Adrenal gland (tissue), 19 donors: ENCODE measurements at places on chromosomes 7 and 10. TPM values are rescaled to one million over a fixed set of nuclear protein-coding genes. Genes with fewer than 3 reads are reported as not detected.

VAX1 gene
- not detected for total RNA-seq

LOXL4 gene
- 14.4 TPM for total RNA-seq

HOXA13 gene
- total RNA-seq: 0.87 TPM

GHRHR gene
- total RNA-seq: not detected

ASB4 gene
- 86.7 TPM for total RNA-seq

SFRP5 gene
- 12.9 TPM for total RNA-seq

KLF14 gene
- 1.2 TPM for total RNA-seq

SFXN2 gene
- 8.3 TPM for total RNA-seq

SPOCK2 gene
- total RNA-seq: 23.6 TPM

MRLN gene
- total RNA-seq: not detected

ADAM12 gene
- total RNA-seq: 0.20 TPM

GPRIN2 gene
- total RNA-seq: not detected

UCN3 gene
- total RNA-seq: not detected

MYH16 gene
- not detected for total RNA-seq

ADRB1 gene
- 0.19 TPM for total RNA-seq

ANKRD22 gene
- total RNA-seq: 0.42 TPM

NRG3 gene
- total RNA-seq: 2.7 TPM

IKZF5 gene
- 4.7 TPM for total RNA-seq

TRPV5 gene
- not detected for total RNA-seq

CTAGE4 gene
- 0.31 TPM for total RNA-seq

RAB19 gene
- not detected for total RNA-seq

CLDN15 gene
- 3.3 TPM for total RNA-seq

GRID2IP gene
- 0.91 TPM for total RNA-seq

GSTO2 gene
- total RNA-seq: 3.7 TPM

SMKR1 gene
- 1.8 TPM for total RNA-seq

GNGT1 gene
- not detected for total RNA-seq

TRIM74 gene
- 3.3 TPM for total RNA-seq

IGFBP3 gene
- total RNA-seq: 44.9 TPM

PLXDC2 gene
- total RNA-seq: 75.2 TPM

- no peak for DNase-seq
Measured at GRCh38 chr10:119541046-119541445, 1.5 kb downstream of the RGS10 start.

GRCh38 chr7:28270536-28270935 lies 89.9 kb upstream of the JAZF1 start:
- no peak for DNase-seq

DNA sequence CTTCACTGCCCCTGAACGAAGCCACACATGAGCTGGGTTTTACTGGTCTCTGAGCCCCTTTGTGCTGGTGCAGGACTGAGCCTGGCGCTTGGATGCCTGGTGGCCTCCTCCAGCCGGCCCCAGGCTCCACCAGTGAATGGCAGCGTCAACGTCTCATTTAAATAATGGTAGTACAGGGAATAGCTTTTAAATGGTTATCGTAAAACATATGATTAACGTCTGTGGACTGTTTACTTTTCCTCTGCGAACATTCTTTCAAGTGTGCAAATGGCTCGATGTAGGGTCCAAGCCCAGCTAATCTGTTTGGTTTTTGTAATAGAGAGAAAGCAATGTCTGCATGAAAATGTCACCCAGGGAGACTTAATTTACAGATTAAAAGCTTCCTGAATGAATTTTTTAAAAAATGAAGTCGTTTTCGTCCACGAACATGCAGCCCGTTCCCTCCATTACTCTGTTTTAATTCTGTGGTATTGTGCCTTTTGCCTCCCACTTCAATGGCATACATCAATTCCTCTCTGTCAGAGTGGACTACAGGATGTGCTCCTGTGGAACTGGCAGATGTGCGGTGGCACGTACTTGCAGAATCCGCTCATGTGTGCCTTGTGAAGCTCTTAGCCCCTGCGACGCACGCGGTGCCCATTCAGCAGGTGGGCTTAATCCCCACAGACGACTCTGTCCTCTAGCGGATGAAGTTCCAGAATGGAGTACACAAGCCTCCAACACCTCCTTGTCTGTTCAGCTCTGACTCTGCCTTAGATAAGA lies 192.7 kb downstream of the TCF7L2 start:
- DNase-seq: no peak

- no peak for DNase-seq
Measured at GRCh38 chr7:123770378-123770777, 21.6 kb upstream of the WASL start.

GRCh38 chr10:91590142-91590903 lies 42.5 kb downstream of the PPP1R3C start:
- peak; percentile 88 for DNase-seq

GRCh38 chr10:79230328-79230830 lies 116.9 kb upstream of the PPIF start:
- DNase-seq: no peak

GRCh38 chr7:15228831-15229230 lies 326.3 kb upstream of the DGKB start:
- no peak for DNase-seq

- DNase-seq: no peak
Measured at GRCh38 chr7:55026086-55026790, 7.4 kb downstream of the EGFR start.

DNA sequence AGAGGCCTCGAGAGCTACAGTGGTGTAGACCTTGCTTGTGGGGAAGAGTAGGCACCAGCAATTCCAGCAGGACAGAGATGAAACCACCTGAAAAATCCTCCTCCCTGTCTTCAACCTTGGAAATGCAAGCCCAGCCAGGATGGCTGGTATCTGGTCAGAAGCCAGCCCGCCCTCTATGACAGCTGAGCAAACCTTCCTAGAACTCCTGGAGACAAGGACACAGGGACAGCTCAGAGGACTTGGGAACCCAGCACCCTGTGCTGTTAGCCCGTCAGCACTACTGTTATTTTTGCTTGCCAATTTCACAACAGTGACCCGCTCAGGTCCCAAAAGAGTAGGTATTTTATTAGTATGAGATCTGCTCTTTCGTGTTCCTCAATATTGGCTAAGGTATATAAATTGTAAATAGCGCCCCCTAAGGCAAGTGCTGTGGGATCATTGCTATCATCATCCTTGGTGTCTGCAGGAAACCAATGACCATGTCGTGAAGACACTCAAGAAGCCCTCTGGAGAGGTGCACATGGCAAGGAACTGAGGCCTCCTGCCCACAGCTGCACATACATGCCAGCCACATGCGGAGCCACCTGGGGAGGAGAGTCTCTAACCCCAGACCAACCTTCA lies 156.5 kb upstream of the CHST15 start:
- no peak for DNase-seq

GRCh38 chr7:30815951-30816644 lies 44.9 kb downstream of the MINDY4 start:
- DNase-seq: peak; percentile 33

DNA sequence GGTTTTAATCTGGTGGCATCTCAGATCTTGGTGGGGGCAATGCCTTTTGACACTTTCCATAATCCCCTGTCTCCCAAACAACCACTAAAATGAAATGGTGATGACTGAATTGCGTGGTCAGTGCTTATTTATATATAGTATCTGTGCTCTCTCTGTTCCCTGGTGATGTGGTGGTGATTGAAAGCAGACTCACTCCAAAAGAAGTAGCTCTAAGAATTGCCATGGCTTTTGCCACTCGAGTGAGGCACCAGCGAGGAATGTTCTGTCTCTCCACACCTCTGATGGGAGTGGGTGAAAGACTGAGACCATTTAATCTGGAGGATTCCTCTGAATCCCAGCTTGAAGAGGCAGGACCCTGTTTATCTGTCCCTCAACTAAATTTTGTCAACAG lies 2.8 kb downstream of the DUSP5 start:
- DNase-seq: no peak

DNA sequence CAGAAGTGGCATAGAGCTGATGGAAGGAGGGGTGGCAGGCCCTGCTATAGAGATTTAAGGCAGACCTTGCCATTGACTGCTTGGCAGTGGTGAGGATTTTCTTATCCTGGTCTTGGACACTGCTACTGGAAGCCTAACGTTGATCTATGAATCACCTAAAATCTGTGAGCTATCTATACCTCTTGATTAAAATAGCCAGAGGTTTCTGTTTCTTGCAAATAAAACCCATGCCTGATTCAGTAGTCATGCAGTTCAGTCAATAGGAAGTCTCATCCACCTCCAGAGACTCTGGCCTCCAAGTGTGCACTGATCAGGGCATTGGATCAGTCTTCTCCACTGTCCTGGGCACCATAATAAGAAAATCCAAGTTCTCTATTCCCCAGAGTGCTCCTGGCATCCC lies 286.5 kb downstream of the PTEN start:
- DNase-seq: no peak

- no peak for DNase-seq
Measured at GRCh38 chr10:87552248-87552929, 47.7 kb downstream of the MINPP1 start.

DNA sequence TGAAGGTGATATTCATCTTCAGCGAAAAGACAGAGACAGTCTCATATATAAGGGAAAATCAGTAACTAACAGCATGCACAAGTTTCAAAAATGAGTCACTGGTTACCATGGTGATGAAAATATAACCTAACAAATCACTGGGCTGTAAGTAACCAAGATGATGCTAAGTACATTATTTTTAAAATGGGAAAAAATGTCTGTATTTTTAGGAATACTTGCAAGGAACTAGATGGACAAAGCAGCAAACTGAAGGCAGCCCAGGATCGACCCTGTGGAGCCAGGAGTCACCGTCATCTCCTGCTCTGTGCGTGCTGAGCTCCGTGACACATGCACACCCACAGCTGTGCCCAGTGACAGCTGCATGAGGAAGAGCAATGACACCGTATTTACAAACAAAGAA lies 137.3 kb downstream of the ELMO1 start:
- no peak for DNase-seq

GRCh38 chr10:90930971-90931871 lies 10.3 kb upstream of the ANKRD1 start:
- DNase-seq: peak; percentile 65

GRCh38 chr10:30116041-30116491 lies 56.7 kb upstream of the JCAD start:
- no peak for DNase-seq

- no peak for DNase-seq
Measured at GRCh38 chr10:73614720-73615119, 23.6 kb upstream of the USP54 start.

DNA sequence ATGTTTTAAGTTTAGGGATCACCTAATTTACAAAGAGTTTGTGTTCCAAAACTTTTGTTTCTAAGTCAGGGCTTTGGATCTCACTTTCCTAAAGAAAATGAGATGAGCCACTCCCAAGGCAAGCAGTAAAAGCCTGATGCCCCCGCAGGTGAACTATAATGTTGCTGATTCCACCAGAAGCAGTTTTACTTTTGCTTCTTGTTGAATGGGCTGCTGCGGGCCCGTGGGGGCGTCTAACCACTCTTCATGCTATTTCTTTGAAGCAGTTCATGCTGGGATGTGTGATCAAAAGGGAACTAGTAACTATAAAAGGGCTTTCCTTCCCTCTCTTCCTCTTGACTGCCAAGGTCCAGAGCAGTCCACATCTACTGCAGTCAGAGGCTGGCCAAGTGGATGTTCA lies 118.7 kb upstream of the NEBL start:
- no peak for DNase-seq

DNA sequence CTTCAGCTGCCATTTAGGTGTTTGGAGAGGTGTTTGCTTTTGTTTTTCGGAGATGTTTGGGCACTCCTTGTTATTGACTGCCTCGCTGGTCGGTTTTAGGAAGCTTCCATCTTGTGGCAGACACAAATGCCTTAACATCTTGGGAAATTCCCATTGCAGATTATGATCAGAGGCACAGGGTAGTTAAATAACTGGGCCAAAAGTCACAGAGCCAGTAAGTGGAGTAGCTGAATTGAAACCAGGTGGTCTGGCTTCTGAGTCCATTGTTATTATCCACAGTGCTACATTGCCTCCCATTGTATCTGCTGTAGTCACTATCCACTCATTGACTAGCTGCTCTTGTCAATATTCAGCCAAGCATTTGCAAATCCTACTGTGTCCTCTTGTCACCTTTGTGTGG lies 138.2 kb upstream of the PLPP4 start:
- no peak for DNase-seq

DNA sequence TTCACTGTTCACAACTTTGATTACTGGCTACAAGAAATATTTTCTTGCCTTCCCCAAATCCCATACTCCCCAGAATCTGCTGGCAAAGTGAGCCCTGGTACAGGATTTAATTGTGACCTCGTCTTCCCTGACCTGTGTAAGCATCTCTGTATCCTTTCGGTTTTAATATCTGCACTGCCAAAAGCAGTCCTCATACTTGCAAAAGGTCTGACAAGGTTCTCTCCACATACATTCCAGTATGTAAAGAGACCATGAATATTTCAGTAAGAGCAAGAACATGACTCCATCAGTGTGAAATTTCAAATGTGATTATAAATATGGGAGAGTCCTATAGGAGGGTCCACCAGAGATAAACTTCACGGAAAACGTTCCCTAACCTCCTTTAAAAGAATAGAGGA lies 134.0 kb upstream of the TCF7L2 start:
- DNase-seq: no peak

GRCh38 chr7:158783595-158783994 lies 45.7 kb downstream of the ESYT2 start:
- no peak for DNase-seq

GRCh38 chr7:94350734-94351133 lies 44.0 kb upstream of the COL1A2 start:
- no peak for DNase-seq

- no peak for DNase-seq
Measured at GRCh38 chr7:15862781-15863165, 176.3 kb upstream of the MEOX2 start.

DNA sequence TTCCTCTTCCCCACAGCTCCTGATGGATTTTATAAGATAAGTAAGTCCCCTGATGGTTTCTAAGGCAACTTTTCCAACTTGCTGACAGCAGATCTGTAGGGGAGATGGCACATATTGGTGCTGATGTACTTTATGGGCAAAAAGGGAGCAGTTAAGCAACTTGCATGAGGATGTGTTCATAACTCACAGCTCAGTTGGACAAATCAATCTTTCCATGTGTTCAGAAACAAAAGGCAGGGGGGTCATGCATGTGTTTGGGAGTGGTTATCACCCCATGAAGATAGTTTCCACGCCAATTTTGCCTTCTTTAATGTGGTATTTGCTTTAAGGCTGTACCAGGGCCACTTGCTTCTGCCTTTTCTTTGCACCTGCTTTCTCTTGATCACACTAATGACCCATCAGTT lies 6.1 kb downstream of the RBM20 start:
- no peak for DNase-seq

- peak; percentile 96 for DNase-seq
Measured at GRCh38 chr10:72691863-72692743, at the start of gene MCU. Gene MCU, plus strand, starts transcription at chr10:72692143. Its CDS starts 9 bp downstream, at chr10:72692152.

DNA sequence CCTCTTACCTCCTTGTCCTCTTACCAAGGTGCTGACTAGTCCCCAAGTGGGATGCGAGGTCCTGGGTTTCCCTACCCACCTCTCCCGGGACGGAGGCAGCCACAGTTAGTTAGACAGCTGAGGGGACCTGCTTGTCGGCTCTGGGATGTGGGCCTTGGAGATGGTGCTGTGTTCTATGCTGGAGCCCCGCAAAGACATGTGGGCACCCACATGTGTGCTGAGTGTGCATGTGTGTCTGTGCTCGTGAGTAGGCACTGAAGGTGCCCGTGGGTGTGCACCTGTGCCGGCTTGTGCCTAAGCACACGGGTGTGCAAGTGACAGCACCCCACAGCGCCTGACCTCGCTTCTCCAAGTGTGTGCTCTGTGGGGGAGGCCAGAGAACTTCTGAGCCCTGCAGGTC lies 62.2 kb downstream of the NEURL1 start:
- no peak for DNase-seq

GRCh38 chr7:17234030-17234397 lies 64.4 kb upstream of the AHR start:
- no peak for DNase-seq

GRCh38 chr10:110865809-110866482 lies 5.8 kb upstream of the PDCD4 start:
- DNase-seq: no peak

GRCh38 chr7:80026766-80027165 lies 107.9 kb upstream of the GNAI1 start:
- no peak for DNase-seq
